ENCODE measurements at places on chromosomes 12 and 14. TPM values are rescaled to one million over a fixed set of nuclear protein-coding genes. Genes with fewer than 3 reads are reported as not detected.

The KIF21A gene
- total RNA-seq, result 37.4 TPM

DNA sequence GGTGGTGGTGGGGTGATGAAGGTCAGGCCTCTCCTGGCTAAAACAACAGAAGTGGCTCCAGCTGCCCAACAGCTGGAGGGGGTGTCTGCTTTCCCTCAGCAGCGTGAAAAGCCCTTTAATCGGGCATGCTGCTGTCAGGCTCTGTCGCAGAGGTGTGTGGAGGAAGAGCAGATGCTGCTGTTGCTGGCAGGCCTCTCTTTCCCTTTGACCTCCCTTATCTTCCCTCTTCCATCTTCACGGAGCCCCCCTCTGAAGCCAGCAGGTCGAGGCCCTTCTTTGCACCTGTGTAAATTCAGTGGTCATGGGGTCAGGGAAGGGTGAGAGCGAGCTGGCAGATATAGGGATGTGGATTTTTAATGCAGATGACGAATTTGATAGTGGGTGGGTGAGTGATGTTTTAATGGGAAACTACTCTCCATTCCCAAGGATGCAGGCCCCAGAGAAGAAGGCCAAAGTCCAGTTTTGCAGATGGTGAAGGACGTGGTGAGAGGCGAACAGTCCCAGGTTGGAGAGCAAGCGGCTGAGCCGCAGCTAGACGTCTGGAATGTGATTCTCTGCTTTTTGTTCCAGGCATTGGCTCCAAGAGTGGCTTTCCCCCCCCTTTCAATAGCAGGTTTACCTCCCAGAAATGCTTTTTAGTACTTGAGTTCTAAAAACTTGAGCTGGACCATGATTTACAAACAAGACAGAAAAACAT is 64.0 kb downstream of the SMOC1 start:
- DNase-seq, result no peak

The SYT10 gene
- not detected for total RNA-seq

The ERO1A gene
- 486 TPM for total RNA-seq

- no peak for DNase-seq
These were observed 50.6 kb downstream of the LRCOL1 start for GRCh38 chr12:132559652-132560363.

- no peak for DNase-seq
These were observed 24.5 kb upstream of the TMCC3 start for GRCh38 chr12:94674835-94675234.

- no peak for DNase-seq
These were observed 14.1 kb downstream of the EIF5 start for GRCh38 chr14:103348154-103348553.

GRCh38 chr12:124551268-124552144 is 15.9 kb downstream of the NCOR2 start:
- peak; percentile 23 for DNase-seq
